ENCODE measurements at places on chromosomes 6 and 20.

- DNase-seq = no peak
Observed at GRCh38 chr6:56255349-56255748, 8.0 kb upstream of the COL21A1 start.

DNA sequence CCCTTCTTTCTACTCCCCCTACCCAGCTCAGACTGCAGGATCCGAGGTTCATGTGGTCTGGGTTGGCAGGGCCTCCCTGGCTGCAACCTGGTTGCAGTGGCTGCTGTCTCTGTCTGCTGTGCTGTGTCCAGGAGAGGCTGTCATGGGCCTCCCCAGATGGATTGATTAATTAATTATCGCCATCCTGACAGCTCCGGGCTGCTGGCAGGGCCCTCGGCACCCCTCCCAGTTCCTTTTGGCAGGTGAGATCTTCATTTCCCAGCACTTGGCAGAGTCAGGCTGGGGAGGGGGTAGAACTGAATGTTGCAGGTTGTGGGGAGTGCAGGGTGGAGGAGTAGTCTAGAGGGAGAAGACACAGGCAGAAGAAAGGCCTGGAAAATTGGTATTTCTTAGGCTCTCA lies 56.7 kb upstream of the ZFAND3 start:
- DNase-seq = no peak

DNA sequence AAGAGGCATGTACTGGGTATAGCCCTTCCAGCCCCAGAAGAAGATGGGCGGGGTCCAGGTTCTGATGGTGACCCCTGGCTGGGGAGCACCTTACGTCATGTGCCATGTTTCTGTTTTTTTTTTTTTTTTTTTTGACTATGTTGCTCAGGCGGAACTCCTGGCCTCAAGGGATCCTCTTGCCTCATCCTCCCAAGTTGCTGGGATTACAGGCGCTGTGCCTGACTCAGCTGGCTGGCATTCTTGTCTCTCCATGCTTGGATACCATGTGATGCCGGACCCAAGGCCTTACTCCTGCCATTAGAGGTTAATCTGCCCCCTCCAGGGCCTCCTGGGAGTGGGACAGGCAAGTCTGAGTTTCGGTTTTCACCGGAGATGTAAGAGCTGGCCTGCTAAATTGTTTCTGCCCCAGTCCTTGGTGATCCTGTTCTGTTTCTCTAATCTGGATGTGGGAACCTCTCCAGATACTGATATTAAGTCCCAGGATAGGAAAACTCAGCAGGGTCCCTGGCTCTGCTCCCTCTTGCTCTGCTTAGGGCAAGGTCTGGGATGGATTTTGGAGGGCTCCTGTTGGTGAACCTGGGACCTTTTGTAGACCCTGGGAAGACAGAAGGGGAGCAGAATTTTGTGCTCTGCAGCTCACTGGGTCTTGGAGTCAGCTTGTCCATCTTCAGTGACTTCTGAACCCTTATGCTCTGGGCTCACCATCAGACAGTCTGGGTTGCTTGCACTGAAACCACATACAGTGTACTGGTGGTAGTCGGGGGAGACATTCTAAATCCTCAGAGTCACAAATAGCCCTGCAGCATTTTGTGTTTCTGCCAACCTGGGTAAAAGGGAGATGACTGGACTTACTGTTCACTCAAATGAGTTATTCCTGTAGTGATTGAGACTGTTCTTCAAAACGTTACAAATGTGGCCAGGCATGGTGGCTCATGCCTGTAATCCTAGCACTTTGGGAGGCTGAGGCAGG lies 45.1 kb downstream of the PTK7 start:
- DNase-seq = no peak

GRCh38 chr6:111478749-111479148 lies 4.3 kb downstream of the REV3L start:
- peak; percentile 43 for DNase-seq

- no peak for DNase-seq
Observed at GRCh38 chr6:108675226-108676200, 114.8 kb downstream of the FOXO3 start.

DNA sequence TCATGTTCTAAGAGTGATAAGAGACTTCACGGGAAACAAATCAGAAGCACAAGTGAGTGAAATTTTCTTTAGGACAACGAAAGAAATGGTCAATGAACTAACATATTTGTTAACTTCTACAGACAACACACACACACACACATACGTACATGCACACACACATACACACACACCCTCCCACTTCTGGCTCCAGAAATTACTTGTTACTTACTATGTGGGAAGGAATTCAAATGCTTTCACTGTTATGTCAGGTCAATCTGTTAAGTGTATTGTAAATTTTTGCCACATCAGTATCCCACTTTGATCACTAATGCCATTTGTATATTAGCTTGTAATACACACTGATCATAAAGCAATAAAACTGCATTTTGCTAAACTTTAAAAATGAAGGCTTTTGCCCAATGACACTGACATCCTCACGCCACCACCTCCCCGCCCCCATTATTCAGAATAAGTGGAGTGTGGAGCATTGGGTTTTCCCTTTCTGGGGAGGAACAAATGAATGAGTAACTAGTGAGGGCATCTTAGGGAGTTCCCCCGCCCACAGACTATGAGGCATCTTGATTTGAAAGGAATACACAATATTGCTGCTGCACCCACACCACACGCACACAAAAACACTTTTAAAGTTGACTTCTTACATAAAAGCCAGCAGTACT lies 76.2 kb downstream of the ATXN1 start:
- DNase-seq = no peak

- no peak for DNase-seq
Observed at GRCh38 chr20:11447371-11448100, 470.2 kb upstream of the BTBD3 start.

DNA sequence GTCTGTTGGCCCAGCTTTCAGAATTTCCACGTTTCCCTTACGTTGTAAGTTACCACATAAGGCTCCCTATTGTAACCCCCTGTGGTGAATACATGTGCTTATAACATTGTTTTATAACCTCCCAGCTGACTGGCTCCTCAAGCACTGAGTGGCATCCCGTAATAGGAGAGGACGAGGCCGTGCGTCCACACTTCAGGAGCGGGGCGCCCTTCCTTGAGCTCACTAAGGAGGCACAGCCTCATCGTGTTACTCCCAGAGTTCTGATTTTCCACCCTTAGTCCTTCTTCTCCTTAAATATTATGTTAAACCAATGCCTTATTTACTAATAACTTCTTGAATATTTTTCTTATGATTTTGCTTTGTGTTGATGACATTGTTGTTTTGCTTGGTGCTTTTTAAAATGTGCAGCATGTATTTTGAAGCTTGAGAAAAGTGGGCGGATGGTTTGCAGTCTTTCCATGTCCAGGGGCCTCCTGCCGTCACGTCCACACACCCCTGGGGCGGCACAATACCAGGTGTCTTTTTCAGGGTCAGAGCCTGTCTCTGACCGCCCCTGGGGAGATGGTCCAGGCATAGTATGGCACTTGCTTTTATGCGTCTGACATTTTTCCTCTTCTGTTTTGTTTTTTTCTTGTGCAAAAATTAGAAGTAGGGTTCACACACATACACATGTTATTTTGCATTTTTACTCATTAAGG lies 181.8 kb downstream of the DLL1 start:
- DNase-seq = no peak

DNA sequence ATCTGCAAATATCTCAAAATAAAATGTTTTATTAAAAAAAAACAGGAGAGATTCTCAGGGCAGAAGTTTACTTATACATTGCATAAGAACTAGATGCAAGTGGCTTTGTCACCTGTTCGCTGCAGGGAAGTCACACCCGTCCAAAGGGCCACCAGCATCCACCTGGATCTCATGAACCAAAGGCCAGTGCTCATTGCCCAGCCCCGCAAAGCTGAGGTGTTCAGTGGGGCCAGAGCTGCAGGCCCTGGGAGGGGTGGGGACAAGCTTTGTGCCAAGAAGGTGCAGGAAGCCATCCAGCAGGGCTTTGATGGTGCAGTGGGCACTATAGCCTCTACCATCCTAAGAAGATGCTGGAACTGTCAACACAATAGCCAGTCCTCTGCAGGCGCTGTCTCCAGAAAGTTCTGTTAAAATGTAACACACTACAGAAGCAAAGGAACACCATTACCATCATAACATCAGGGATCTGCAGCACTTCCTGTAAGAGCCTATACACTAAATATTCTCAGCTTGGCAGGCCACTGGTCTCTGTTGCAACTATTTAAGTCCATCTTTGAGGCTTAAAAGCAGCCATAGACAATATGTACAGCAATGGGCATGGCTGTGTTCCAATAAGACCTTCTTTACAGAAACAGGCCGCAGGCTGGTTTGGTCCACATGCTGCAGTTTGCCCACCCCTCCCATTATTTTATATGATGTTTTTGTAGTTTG lies 15.7 kb upstream of the CD93 start:
- DNase-seq = no peak

DNA sequence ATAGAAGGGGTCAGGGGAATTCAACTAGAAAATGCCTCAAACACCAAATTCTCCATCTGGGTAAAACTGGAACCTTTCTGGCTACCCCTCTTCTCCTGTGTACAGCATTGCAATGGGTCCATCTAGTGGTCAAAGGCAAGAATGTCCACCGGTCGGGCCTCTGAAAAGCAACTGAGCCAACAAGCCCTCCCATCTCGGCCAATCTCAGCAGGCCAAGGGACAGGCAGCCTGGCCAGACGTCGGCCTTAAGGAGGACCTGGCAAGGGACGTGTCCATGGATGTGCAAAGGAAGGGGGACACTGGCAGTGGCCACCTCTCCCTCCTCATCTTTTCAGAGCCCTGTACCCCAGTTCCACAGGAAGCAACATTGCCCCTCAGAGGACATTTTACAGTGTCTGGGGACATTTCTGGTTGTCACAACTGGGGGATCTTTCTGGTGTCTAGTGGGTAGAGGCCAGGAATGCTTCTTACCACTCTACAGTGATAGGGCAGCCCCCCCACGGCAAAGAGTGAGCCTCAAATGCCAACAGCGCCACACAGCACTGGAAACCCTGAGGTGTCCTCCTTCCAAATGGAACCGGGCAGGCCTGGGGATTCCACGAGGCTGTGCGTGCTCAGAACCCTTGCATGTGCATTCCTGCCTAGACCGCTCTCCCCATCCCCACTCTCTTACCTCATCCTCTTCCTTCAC lies 99.8 kb upstream of the FOXA2 start:
- DNase-seq = no peak

DNA sequence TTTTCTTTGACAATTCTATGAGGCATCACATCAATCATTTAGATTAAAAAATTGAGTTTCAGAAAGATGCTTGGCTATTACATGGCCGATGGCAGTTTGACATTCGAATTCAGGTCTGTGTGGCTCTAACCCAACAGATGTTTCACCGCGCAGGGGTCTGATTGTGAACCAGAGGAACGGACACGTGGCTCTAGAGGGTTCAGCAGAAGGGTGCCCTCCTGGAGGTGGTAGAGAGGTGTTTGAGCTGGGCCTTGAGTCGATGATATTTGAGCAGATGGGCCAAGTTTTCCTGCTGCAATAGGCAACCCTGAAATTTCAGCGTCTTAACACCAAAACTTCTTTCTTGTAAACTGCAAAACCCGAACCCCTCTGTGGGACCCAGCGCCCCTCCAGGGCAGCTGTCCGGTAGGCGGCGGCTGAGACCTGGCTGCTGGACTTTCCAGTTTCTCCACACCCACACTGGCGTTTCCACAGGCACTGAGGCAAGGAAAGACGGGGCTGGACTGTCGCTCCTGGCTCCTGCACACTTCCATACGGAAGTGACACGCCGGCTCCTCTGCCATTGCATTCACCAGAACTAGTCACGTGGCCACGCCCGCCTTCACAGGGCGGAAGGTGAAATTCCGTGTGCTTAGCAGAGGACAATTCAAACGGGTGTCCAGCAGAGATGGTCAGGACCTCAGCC lies 11.3 kb upstream of the AFDN start:
- DNase-seq = no peak

DNA sequence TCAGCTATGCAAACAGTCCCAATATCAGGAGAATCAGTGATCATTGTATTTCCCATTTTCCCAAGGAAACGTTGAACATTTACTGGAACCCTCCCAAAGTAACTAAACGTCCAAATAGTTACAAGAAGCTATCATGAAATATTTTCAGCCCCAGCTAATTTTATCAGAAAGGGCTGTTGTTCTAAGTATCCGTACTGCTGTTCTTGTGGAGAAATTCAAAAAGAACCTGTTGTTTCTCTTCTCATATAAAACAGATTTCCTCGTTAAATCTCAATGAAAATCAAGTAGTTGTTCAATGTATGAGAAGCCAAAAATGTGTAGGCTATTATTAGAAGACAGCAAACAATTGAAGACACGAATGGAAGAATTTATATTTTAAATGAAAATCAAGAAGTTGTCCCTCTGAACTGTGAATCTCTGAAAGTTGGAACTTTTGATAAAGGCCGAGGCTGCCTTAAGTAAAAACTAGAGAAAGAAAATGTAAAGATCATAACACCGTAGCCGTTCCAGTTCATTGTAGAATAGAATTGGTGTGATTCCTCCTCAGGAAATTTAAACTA lies 107.7 kb downstream of the HFE start:
- no peak for DNase-seq

DNA sequence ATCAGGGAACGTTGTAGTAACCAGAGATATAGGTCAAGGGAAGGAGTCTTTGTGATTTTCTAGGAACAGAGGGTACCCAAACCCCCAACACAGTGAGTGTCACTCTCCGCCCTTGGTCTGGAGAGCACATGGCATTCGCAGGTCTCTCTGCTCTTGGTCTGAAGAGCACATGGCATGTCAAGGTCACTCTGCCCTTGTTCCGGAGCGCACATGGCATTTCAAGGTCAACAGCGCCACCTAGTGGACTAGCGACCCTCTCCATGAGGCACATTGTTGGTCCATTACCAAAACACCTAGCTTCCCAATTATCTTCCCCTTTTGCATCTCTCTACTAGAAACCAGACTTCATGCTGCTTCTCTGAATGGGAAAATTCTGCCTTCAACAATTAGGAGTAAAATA lies 260.0 kb downstream of the C6orf118 start:
- DNase-seq = no peak

GRCh38 chr6:41023114-41023513 lies 15.9 kb downstream of the UNC5CL start:
- DNase-seq = no peak

DNA sequence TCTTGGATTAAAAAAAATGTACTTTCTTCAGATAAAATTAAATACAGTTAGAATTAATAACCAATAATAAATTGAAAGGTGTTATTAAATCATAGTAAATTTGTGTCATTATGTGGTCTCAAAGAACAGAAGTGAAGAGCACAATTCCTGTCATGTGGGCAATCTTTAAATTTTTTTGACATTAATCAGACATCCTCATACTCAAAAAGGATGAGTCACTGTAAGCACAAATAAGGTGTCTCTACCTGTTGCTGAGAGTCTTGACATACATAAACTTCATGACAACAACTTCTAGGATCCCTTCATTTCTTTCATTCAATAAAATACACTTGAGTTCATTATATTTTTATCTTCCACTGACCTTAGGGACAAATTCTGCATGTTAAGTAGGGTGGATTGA lies 76.1 kb downstream of the SLC22A3 start:
- DNase-seq = no peak

Data from NCI-H187 treated with DMSO at 0.1 percent for 48 hours (cell line).